ENCODE measurements at places on chromosomes 4 and X.

GRCh38 chr4:150875367-150875766 is 139.7 kb downstream of the LRBA start:
- DNase-seq: no peak

GRCh38 chr4:55158957-55159356 is 33.6 kb upstream of the KDR start:
- DNase-seq: no peak

DNA sequence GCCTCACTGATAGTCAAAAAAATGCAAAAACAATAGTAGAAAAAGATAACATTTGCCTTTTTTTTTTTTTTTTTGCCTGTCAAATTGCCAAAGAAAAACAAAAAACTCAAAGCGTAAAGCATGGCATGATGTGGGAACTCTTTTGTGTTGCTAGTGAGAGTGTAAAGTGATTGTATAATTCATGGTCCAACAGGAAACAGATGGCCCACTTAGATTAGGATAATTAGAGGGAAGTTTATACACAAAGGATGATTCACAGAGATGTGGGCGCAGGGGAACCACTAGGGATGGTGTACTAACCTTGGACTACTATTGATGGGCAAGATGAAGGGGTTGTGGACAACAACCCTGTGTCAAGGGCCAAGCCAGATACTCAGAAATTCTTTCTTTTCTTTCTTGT is 16.4 kb downstream of the MCUB start:
- no peak for DNase-seq

DNA sequence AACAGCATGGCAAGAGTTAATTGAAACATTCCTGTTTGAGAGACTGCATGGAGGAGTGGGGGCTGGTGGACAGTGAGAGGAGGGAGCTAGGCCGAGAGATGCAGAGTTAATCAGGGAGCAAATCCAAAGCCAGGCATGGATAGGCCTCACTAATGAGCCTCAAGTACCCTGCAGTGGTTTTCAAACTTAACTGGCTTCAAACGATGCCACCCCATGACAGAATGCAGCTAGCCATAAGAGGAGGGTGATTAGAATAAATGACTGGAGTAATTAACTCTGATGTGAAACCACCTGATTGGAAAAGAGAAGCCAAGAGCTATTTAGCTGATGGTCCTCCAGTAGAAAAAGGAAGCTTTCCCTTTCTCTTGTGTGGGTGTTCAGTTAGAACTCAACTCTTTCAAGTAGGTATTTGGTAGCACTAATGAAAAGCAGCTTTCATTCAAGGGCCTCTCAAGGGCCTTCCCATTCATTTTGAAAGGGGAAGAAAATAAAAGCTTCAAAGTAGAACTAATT is 215.4 kb upstream of the MAB21L2 start:
- DNase-seq: no peak

- no peak for DNase-seq
Observed at GRCh38 chr4:104217526-104217925, 277.2 kb downstream of the CXXC4 start.

DNA sequence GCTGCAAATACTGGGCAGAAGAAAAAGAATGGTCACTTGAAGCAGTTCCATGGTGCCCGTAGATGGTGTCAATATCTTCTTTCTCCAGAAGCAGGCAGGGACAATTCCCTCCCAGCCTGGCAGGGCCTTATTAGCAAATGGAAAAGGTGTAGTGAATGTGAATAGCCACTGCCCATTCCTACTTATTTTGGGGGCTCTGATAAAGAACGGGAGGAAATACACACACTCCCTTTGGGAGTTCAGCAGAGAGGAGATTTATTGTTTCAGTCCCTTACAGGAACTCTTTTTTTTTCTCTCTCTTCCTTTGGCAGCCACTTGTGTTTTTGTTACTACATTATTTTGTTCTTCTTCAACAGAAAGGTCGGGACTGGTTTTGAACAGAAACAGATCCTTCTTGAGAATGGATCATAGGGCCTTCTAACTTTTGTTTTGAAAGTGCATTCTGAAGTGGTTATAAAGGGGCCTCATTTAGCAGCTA is at the start of gene EMCN:
Gene EMCN, minus strand, starts transcription at position 159 of the 478 bp plus-strand sequence. Its CDS starts 108 bp downstream, at position 51.
- no peak for DNase-seq

- DNase-seq: no peak
Observed at GRCh38 chrX:107298276-107298675, 91.9 kb downstream of the DNAAF6 start.

DNA sequence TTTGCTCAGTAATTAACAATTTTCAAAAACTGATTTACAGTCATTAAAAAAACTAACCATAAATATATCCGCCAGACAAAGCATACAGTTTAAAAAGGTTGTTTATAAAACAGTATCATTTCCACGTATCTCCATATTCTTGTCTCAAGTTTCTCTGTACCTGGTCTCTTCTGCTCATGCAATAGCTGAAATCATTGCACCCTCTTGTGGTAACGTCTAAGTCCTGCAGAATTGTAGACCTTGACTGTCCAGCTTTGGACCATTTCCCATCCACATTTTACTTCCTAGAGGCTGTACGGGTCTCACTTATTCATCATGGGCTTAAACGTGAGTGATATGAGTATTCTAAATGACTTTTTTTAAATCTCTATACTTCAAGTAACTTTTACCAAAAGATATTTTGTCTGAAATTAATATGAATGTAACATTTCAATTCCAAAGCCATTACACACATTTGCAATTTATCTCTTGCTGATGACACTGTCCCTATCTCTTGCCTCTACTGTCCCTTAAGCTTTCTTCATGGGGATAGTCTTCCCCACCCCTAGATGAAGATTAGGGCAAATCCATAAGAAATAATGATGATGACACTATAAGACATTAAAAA is 118.5 kb downstream of the BTC start:
- no peak for DNase-seq

DNA sequence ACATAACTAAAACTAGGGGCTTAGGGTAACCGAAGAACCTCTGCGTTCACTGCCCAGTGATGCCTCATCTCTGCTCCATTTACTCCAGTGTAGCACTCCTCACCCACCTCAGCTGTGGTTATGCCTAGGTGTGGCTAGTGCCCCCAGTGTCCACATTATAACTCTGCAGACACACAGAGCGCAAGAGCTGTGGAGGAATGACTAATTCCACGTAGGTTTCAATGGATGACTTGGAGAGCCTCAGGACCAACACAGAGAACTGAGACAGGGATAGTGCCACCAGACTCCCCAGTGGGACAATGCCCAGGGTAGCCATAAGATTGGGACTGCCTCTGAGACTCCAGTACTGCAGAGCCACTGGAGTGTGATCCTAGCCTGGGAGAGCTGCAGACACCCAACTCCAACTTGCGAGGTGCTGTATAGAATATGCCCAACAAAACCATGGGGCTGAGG is 542.4 kb upstream of the DIPK2B start:
- no peak for DNase-seq

DNA sequence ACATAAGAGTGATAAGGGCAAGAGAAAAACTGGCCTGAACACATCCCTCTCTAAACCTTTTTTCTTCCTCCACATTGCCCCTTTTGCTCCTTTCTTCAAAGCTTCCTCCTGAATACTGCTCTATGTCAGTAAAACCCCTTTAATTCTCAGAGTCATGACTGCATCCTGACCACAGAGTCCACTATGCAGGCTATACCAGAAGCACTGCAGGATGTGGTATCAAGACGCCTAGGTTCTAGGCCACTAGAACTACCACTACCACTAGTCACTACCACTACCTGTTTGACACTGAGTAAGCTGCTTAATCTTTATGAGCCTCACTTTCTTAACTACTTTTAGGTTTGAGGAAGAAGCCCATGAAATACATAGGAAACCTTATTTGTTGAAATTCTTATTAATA is 38.7 kb downstream of the ARHGEF9 start:
- peak; percentile 4 for DNase-seq

DNA sequence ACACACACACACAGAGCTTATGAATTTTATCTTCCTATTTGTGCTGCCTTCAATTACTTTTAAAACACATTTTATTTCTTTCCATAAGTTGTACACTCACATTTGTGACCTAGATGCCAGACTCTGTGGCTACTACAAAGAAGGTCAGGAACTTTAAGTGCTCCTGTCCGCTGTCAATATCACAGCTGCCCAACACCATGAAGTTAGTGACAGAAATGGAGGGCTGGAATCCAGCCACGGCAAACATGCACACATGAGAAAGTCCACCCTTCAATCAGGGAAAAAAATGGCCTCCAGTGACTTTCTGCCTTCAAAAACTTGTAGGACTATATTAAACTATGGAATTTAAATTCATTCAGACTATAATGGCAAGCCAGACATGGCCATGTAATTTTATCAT is 334.4 kb upstream of the FSTL5 start:
- DNase-seq: no peak

DNA sequence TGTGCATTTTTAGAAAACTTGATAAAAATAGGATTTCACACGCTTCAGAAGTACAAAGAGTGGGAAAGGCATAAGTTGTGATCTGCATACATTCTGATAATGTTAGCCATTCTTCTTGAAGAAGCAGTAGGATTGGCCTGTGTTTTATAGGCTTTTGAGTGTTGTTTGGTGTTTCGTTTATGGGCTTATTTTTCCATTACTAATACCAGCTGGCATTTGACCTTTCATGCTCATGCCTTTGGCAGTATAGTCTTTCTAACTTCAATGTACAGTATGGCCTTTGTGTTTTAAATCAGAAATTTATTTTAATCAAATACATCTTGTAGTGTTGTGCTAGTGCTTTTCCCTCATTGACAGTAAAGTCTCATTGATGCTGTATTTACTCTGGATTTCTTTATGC is 51.5 kb upstream of the SLC4A4 start:
- no peak for DNase-seq

DNA sequence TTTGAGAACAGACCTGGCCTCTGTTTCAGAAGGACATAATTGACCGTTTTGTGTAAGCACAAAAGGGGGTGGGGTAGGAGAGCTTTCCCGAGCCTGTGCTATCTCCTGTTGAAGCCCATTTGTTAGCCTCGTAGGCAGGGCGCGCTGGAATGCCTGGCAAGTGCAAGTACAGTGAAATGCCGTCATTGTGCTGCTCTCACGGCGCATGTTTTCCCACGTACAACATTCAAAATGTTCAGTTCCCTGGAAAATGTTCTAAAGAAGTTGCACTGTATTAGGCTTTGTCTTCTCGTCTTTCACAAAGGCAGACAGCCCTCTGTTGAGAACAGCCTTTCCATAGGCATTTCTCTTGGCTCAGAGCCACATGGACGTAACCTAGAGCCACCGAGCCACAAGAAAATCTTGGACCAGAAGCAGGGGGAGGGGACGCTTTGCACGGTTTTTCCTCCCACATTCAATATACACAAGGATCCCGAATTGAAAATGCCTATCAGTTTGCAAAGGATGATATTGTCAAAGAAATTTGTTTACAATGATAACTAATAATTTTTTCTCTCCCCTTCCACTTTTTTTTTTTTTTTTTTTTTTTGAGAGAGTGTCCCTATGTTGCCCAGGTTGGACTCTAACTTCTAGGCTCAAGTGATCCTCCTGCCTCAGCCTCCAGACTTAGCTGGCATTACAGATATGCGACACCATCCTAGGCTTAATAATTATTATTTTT is 54.6 kb upstream of the RAPGEF2 start:
- no peak for DNase-seq

GRCh38 chrX:7828594-7828993 is 14.4 kb upstream of the VCX start:
- no peak for DNase-seq

DNA sequence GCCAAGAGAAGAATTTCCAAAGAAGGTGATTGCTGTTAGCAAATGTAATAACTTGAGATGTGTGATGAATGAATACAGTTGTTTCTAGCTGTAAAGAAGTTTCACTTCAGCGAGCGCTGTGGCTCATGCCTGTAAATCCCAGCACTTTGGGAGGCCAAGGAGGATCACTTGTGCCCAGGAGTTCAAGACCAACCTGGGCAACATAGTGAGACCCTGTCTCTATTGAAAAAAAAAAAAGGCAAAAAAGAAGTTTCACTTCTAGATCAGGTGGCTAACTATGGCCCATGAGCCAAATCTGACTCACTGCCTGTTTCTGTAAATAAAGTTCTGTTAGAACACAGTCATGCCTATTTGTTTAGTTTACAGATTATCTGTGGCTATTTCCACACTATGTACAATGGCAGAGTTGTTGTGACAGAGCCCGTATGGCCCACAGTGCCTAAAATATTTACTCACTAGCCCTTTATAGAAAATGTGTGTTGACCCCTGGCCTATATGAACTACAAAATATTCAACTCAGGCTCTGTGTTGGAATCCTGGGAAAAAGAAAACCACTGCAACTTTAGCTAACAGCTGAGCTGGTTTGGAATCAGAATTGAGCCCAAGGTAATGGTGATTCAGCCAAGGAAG is 54.1 kb upstream of the PRPS1 start:
- no peak for DNase-seq

- no peak for DNase-seq
Observed at GRCh38 chr4:120043828-120044227, 22.8 kb downstream of the MAD2L1 start.

DNA sequence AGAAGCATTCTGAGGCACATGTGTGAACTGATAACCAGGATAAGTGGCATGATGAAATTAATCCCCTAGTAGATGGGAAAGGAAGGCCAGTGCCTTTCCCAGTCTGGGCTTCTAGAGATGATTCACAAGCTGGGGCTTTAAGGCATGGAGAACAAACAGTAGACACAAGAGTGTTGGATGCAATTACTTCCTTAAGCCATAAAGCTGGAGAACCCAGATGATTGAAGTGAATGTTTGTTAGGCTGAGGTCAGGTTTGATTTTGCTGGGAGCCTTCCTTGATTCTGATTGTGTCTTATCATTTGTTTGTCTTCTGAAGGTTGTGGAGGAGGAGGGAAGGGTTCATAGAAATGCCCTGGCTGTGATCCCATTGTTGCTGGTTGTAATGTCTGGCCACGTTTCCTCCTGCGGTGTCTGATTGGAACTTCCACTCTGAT is 125.2 kb downstream of the NHS start:
- no peak for DNase-seq

GRCh38 chr4:83548151-83548905 is 12.4 kb downstream of the GPAT3 start:
- peak; percentile 68 for DNase-seq

- no peak for DNase-seq
Observed at GRCh38 chrX:78456909-78457308, 129.5 kb upstream of the CYSLTR1 start.

- no peak for DNase-seq
Observed at GRCh38 chrX:10032147-10032546, 65.0 kb downstream of the CLDN34 start.

DNA sequence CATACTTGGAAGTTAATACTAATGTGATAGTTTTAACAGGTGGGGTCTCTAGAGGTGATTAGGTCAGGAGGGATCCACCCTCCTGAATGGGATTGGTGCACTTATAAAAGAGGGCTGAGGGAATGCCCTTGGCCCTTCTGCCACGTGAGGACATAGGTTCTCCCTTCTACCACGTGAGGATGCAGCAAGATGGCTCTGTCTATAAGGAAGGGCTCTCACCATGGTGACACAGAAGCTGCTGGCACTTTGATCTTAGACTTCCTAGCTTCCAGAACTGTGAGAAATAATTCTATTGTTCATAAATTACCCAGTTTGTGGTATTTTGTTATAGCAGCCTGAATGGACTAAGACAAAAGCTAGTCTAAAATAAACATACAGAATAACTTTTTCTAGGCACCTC is 1.0 kb downstream of the AADAT start:
- DNase-seq: no peak
